Brain microvascular endothelial cell (primary cell): ENCODE measurements at places on chromosomes 12 and 14.

GRCh38 chr14:25666877-25667276 lies 616.9 kb upstream of the STXBP6 start:
- no peak for DNase-seq

- DNase-seq, result no peak
Measured at GRCh38 chr14:23568021-23568599, 519 bp upstream of the AP1G2 start.

DNA sequence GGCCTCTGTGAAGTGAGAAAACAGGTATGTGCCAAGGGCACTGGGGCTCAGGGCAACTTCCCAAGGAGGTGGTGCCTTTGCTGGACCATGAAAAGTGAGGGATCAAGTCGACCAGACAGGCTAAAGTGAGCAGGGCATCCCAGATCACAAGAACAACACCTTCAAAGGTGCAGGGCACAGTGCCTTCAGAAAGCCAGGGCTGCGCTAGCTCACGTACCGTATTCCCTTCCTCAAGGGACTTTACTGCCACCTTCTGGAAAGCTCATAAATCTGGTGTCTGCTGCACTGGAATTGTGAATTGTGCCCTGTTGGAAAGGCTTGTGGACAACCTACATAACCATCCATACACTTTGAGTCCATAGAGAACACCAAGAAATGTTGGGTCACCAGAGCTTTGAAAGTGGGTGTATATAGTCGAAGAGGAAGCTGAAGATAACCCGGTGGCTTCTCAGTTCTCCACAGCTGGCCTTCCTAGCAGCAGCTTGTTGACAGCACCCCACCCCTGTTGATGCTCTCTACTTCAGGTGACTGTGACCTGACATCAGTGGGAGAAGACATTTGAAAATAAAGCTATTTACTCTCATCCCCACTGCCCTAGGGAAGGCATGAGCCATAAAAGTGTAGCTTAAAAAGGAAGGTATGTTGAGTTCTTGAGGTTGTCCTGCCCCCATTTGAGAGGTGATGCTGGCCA lies 24.5 kb downstream of the FIGNL2 start:
- peak; percentile 37 for DNase-seq

GRCh38 chr14:87492561-87492960 lies 500.4 kb downstream of the GALC start:
- no peak for DNase-seq

DNA sequence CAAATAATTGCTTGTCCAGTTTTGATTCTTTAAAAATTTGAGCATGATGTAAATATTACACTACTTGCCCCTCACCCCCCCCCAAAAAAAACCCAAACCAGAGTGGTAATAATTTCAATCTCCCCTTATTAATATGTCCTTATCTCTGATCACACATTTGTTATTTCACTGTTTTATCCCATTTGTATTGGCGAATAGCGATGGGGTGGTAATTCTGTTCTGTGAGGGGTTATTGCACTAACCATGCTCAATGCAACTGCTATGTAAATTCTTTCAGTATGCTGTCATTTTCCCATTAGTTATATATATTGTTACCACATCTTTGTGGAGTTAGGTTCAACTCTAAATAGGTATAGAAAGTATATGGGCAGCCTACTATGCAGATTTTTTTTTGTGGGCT lies 1.1 kb downstream of the RIMKLB start:
- no peak for DNase-seq

DNA sequence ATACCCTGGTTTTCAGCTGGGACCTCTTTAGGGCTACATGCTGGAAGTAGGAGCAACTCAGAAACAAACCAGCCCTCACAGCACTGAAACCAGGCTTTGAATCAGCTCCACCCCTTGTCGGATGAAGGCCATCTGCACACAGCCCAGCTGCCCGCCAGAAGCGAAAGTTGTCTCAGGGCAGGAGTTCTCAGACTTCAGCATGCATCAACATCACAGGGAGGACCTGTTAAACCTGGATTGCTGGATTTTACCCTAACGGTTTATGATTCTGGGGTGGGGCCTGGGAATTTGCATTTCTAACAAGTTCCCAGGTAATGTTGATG lies 10.9 kb downstream of the SYNDIG1L start:
- DNase-seq, result no peak

GRCh38 chr12:20356048-20356447 lies 12.3 kb upstream of the PDE3A start:
- DNase-seq, result no peak

DNA sequence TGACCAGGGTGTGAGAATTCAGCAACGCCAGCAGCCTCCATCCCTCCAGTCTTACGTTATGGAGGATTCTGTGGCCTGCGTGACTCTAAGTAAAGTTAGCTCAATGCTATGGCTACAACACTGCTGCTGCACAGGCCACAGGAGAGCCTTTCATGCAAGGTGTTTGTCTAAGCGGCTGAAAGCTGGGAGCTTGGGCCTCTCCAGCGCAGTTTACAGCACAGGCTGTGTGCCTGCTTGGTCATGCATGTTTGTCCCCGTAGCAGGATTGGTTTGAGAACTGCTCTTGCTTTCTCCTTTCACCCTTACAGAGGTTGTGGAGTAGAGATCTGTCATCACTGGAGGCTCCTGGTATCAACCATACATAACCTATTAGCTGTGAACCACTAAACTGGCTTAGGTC lies 113.1 kb upstream of the TMCC3 start:
- DNase-seq, result no peak

- no peak for DNase-seq
Measured at GRCh38 chr14:47102472-47102871, 450.9 kb upstream of the RPL10L start.

- no peak for DNase-seq
Measured at GRCh38 chr12:116524964-116525379, 34.2 kb upstream of the MAP1LC3B2 start.

- DNase-seq, result no peak
Measured at GRCh38 chr12:54285150-54286041, 4.9 kb downstream of the HNRNPA1 start.

DNA sequence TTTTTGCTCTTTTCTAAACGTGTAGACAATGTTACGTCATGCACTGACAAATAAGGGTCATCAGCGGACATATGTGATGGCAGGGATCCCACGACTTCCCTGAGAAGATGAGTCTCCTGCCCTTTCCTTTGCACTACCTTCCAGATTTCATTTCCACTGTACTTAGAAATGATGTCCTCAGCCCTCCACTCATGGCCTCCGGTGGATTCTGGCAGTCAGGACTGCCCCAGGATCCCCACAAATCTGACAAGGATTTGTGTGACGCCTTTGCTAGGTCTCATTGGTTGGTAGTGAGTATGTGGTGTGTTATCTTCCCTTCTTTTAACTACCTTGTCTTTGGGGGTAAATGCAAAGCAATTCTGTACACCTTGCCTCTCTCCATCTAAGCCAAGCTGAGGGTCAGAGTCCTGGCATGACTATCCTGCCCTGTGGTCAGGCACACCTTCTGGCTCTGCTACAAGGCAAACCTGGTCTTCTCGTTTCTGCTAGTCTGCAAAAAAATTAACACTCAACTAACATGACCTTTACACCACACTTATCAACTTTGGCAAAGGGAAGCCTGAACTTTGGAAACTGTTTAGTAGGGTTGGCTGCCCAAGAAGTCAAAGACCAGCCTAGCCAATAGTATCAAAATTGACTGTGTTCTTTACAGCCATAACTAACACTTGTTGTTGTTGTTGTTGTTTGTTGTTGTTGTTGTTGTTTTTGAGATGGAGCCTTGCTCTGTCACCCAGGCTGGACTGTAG lies 17.3 kb upstream of the DHRS4 start:
- no peak for DNase-seq
